ENCODE measurements at places on chromosomes 1 and 21.

DNA sequence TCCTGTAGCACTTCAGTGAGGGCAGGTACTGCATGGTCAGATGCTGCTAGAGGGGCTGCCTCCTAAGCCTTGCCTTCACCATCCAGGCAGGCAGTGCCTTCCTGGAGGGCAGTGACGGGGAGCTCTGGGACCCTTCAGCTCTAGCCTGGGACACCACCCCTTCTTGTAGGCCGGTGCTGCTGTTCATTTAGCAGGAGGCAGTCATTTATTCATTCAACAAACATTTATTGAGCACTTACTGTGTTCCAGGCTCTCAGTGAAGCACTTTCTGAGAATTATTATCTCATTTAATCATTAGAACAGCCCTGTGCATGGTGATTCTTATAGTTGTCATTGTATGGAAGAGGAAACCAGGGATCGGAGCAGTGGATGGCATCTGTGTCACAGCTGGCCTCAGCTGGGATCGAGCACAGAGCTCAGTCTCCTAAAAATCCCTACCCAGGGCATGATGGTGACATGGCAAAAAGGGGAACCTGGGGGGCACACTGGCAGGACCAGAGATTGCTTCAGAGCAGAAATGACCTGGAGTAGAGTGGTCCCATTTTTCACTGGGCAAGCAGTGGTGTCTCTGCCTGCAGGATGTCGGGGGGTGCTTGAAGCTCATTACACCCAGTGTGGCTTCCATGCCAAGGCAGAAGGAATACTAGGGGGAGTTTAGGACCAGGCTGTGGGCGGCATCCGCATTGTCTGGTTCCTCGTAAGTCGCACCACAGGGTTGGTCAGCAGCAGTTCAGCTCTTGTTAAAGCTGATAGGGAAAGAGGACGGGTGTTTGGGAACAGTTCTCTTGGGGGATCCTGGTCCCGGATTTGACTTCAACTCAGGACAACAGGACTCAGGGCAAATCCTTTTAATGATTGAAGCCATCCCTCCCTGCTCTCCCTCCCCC lies 28.8 kb downstream of the ARHGEF10L start:
- no peak for DNase-seq

DNA sequence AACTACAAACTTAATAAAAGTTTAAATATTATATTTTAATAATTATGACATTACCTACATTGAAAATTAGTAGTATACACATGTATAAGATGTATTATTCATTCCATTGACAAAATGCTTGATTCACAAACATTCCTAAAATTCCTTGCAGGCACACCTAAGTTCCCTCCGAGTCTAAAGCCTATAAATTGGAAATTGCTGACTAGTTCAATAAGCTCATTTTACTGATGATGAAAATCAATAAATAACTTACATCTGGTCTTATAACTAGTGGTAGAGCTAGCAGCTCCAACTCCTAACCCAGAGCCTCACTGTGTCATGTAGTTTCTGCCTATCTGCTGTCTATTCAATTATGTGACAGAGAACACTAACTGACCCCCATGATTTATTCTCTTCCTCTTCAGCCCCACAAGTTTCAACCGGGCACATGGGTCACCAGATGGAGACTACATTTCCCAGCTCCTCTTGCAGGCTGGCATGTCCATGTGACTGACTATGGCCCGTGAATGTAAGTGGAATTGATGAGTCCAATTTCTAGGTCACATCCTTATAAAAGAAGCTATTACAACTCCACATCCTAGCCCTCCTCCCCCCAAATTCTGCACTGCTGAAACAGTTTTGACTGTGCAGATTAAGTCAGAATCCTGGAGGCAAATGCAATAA lies 29.6 kb upstream of the LRRC8D start:
- DNase-seq: no peak

GRCh38 chr21:39445321-39446269 lies at the start of gene LCA5L:
LCA5L (minus strand) TSS chr21:39445778; CDS start chr21:39428493, 17,285 bp downstream.
- peak; percentile 99 for DNase-seq

DNA sequence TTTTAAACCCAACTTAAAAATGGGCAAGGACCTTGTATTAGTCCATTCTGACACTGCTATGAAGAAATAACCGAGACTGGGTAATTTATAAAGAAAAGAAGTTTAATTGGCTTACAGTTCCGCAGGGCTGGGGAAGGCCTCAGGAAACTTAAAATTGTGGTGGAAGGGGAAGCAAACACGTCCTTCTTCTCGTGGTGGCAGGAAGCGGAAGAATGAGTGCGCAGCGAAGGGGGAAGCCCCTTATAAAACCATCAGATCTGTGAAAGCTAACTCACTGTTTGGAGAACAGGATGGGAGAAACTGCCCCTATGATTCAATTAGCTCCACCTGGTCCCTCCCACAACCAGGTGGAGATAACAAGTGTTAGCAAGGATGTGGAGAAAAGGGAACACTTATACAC lies 237.7 kb downstream of the SEC16B start:
- DNase-seq: no peak

DNA sequence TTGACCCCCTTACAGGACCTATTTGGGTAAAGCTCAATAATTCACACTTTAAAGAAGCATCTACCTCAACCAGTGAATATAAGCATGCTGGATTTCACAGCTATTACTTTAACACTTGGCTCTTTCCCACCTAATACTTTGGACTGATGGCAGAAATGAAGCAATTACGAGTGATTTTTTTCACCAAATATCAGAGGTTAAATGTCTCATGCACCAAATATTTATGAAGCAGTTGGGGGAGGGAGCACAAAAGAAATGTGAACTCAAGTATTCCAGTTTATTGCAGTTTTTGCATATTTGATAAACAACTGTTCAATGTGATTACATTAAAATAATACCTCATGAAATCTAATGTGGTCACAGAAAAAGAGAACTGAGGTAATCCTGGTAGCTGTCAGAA lies 223.6 kb downstream of the LRRC7 start:
- DNase-seq: no peak

GRCh38 chr1:236156512-236157208 lies 14.3 kb downstream of the GPR137B start:
- no peak for DNase-seq

GRCh38 chr1:54798769-54799641 lies 2.1 kb downstream of the TTC22 start:
- DNase-seq: no peak

DNA sequence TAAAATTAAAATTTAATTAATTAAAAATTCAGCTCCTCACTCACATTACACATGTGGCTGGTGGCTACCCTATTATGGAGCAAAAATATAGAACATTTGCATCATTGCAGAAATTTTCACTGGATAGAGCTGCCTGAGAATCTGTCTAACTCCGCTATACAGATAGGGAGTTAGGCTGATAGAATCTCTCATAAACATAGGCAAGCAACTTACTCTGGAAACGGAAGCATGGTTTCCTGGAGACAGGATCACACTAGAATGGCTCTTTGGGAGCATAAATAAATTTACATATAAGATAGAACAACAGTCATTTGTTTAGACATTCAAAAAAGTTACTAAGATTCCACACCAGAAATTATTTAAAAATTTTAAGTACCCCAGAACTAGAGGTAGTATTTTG lies 12.2 kb upstream of the LAMC2 start:
- peak; percentile 37 for DNase-seq

DNA sequence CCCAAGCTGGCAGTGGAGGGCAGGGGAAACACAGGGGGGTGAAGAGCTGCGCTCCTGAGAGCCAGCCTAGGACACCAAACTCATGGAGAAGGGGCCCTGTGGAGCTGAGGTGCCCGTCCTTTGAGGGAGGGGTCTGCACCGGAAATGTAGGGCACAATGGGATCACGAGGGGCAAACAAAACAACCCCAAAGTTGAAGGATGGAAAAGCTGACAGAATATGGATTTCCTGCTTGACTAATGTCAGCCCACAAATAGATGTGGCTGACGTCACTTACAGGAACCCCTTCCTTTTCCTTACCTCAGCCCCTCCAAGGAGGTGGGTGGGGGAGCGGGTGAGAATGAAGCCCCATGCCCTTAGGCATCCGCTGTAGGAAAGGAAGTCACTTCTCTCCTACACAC lies 110.9 kb downstream of the KCNN3 start:
- DNase-seq: no peak

DNA sequence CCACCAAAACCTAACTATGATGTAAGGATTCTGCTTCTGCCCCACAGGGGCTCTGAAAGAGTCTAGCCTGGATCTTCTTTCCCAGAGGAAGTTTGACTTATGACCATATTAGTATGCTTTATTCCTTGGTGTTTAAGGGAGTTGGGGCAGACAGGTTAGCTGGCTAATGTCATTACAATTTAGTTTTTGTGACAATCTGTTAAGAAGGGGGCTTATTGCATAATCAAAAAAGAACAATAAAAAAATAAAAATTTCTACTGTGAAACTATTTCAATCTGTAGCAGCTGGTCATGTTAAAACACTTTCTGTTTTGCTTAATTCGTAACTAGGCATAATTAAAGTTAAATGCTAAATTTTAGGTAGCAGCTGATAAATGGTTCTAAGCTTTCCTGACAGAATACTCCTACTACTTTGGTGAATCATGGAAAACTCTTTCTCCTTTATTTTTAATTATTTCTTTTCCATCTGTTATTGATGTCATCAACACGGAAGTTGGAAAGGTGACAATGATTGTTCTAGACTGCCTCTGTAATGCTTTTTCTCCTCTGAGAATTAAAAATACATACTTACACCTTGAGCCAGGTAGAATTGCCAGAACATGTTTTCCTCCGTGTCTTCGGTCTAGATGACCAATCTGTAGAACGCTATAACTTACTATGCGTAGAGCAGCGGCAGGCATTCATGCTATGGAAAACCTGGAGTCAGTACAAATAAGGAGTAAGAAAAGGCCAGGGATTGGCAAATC lies 18.6 kb downstream of the DYRK3 start:
- DNase-seq: no peak

GRCh38 chr21:25909341-25909740 lies 174.6 kb downstream of the GABPA start:
- DNase-seq: no peak
